ENCODE measurements at places on chromosomes 4 and X.
A peak's percentile ranks its signal among the peaks of the same experiment; 100 is the strongest.

DNA sequence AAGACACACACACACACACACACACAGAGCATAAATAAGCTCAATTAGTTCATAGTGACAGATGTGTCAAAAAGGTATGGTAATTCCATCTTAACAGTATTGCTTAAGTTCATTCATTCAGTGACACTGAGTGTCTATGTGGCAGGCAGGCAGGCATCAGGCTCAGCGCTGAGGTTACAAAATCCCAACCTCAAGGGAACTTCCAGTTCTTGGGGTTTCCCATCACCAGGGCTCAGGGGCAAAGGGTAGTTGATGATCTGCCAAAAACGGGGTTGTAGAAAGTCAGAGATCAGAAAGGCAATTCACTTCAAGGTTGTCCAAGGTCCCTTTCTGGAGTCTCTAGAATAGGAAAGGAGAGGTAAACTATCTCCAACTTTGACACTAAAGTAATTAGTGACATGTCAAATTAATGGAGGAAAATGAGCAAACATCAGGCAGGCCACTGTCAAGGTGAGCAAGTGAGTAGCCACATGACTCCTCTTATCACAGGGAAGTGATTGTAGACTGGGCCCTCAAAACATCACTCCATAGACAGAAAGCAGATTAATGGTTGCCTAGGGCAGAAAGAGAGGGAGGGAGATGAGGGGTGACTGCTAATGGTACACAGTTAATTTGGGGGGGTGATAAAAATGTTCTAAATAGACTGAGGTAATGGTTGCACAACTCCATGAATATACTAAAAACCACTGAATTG, 41.8 kb downstream of the GPC4 start:
- H3K4me3 ChIP-seq, result no peak overlapping the region
- no peaks in the 10 kb centered on the region for H3K27me3 ChIP-seq
- no peaks in the 10 kb centered on the region for H3K36me3 ChIP-seq
- DNase-seq, result no peak

DNA sequence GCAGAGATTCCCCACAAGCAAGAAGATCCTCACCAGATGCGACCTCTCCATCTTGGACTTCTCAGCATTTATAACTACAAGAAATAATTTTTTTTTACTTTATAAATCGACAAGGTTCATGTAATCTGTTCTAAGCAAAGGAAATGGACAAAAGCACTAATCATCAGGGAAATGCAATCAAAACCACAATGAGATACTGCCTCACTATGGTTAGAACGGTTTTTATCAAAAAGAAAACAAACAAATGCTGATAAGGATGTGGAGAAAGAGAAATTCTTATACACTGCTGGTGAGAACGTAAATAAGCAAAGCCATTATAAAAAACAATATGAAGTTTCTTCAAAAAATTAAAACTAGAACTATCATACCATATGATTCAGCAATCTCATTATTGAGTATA, 1382.6 kb downstream of the ARAP2 start:
- H3K4me1 ChIP-seq, result no peaks in the 10 kb centered on the region
- H3K27ac ChIP-seq, result no peak overlapping the region
- no peak for DNase-seq

DNA sequence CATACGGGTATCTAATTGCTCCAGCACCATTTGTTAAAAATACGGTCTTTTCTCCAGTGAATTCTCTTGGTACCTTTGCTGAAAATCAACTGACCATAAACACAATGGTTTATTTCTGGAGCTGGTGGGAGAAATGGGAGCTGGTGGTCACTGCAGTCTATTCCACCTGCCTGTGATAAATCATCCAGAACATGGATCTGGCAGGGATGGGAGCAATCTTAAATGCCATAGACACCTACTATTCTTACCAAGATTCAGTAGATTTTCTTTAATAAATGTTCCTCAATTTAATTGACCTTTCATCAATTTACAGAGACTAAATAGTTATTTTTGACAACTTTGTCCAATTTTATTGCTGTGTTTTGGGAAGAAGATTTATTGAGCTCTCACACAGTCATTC, 68.1 kb downstream of the SLC9A7 start:
- no peaks in the 10 kb centered on the region for H3K36me3 ChIP-seq
- DNase-seq, result no peak
- no peak overlapping the region for H3K27ac ChIP-seq
- H3K27me3 ChIP-seq, result no peaks in the 10 kb centered on the region
- no peak overlapping the region for H3K4me3 ChIP-seq
- peaks cover 21% of the 10 kb centered on the region for H3K4me1 ChIP-seq

GRCh38 chr4:81069706-81070331, 39.3 kb downstream of the BMP3 start:
- DNase-seq, result peak; percentile 78
- H3K4me1 ChIP-seq, result no peaks in the 10 kb centered on the region
- H3K4me3 ChIP-seq, result no peak overlapping the region
- H3K27ac ChIP-seq, result no peak overlapping the region
- H3K36me3 ChIP-seq, result no peaks in the 10 kb centered on the region

- no peak for DNase-seq
- no peaks in the 10 kb centered on the region for H3K4me1 ChIP-seq
- no peaks in the 10 kb centered on the region for H3K36me3 ChIP-seq
Observed at GRCh38 chrX:106203315-106203714, 35.2 kb downstream of the PWWP3B start.

GRCh38 chrX:47264483-47265173, 31.8 kb downstream of the USP11 start:
- DNase-seq, result peak; percentile 0
- H3K27me3 ChIP-seq, result no peaks in the 10 kb centered on the region
- peaks cover 10% of the 10 kb centered on the region for H3K4me1 ChIP-seq
- no peaks in the 10 kb centered on the region for H3K36me3 ChIP-seq
- H3K27ac ChIP-seq, result no peak overlapping the region
